ENCODE measurements at places on chromosomes 11 and 22.

- DNase-seq: no peak
Observed at GRCh38 chr11:29334776-29335130, 682.1 kb downstream of the KCNA4 start.

GRCh38 chr11:62921573-62922188, 518 bp upstream of the CHRM1 start:
- DNase-seq: no peak

DNA sequence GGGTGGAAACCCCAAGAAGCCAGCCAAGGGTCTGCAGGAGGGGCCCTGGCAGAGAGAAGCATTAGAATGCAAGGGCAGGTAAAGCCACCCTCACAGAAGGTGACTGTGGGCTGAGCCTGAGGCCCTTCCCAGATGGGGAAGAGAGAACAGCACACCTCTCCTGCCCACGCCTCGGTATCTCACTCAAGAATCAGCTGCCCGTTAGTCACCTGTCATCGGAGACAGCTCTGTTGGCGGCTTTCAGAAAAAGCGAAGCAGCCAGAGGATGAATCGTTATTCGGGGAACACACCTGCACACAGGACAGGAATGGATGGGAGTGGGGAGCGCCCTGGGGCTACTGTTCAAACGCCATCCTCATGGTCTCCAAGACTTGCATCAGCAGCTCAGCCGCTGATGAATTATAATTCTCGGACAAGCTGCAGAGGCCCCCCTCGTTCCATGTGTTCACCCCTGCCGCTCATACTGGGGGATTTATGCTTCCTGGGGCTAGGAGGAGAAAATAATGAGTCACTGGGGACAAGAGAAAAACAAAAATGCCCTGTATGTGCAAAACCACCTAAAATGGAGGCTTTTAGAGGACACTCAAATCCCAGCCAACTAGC, 21.6 kb upstream of the TMA7B start:
- no peak for DNase-seq

- DNase-seq: no peak
Observed at GRCh38 chr22:26287382-26288225, 118.3 kb downstream of the SEZ6L start.

GRCh38 chr11:38971141-38971540, 2373.1 kb upstream of the RAG2 start:
- DNase-seq: no peak

- DNase-seq: no peak
Observed at GRCh38 chr11:57638005-57638781, 11.5 kb downstream of the YPEL4 start.

DNA sequence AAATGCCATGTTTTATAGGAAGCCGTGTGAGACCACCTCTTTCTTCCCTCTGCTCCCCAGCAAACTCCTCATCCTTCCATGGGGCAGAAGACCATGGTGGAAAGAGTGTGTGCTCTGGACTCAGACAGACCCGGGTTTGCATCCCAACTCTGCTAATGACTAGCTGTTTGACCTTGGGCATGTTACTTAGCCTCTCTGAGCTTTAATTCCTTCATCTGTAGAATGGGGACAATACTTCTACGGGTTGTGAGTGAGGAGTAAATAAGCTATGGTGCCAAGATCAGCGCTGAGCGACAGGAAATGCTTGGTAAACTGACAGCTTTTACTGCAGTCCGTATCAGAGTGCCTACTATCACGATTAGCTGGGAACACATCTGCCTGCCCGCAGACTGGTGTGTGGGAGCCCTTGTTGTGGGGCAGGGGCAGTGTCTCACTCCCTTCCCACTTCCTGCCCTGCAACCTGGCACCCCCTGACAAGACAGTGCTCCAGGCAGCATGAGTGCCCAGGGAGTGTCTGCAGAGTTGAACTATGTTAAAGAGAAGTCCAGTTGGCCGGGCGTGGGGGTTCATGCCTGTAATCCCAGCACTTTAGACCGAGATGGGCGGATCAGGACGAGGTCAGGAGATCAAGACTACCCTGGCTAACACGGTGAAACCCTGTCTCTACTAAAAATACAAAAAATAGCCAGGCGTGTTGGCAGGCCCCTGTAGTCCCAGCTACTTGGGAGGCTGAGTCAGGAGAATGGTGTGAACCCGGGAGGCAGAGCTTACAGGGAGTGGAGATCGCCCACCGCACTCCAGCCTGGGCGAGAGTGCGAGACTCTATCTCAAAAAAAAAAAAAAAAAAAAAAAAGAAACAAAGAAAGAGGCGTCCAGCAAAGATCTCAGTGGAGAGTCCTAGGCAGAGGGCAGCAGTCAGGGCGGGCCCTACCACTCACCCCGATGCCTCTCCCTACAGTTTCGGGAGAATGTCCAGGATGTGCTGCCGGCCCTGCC, 2.2 kb downstream of the SEC14L2 start:
- DNase-seq: no peak

GRCh38 chr11:23212807-23213206, 352.5 kb upstream of the CCDC179 start:
- DNase-seq: no peak

DNA sequence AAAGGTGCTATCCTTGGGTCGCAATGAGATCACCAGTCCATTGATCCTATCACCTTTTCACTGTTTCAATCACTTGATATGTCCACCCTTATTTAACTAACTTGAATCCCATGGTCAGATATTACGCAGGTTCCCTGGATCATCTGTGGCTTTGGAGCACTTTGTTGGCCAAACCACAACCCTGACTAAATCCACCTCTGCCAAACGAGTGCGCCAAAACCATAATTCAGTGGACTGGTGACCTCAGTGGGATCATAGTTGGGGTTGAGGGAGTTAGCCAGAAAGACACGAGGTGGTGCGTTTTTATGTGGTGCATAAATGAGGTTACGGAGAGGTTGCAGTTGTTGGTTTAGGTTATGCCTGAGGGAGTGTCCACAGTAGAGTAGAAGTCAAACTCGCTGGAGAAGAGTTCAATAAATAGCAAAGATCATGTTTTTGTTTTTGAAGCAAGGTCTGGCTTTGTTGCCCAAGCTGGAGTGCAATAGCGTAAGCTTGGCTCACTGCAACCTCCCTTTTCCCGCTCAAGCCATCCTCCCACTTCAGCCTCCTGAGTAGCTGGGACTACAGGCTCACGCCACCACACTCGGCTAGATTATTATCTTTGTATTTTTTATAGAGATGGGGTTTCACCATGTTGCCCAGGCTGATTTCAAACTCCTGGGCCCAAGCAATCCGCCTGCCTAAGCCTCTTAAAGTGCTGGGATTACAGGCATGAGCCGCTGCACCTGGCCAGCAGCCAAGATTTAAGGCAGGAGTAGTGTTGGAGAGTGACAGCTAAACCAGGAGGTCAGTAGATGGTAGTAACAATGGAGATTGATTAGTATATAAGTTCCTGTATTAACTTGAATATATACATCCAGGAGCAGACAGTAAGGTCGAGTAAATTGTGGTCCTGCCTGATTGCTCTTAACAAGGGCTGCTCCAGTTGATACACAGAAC, 4.5 kb downstream of the FOXR1 start:
- DNase-seq: no peak

DNA sequence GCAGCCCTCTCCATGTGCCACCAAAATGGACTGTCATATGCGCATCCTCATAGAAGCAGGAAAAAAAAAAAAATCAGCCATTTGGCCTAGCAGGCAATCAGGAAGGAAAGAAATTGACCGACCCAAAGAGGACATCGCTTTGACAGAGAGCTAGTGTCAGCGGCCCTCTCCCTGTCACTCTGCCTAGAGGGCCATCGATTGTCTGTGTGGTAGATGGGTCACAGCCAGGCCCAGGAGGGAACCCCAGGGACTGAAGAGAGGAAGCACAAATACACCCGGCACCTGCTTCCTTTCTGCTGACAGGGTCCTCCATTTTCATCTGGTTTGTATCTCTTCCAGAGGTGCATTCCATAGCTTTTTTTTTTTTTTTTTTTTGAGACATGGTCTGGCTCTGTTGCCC, 21.8 kb downstream of the VPS37C start:
- no peak for DNase-seq

GRCh38 chr22:39522567-39523300, 2.4 kb downstream of the ATF4 start:
- DNase-seq: no peak

GRCh38 chr11:67612751-67613150, 6.0 kb downstream of the NDUFV1 start:
- no peak for DNase-seq

GRCh38 chr11:84590106-84590505, 1037.0 kb downstream of the DLG2 start:
- no peak for DNase-seq

- DNase-seq: no peak
Observed at GRCh38 chr22:23274146-23274526, 93.8 kb downstream of the BCR start.

GRCh38 chr11:132907651-132908413, 624.5 kb downstream of the OPCML start:
- no peak for DNase-seq

GRCh38 chr22:25386538-25386884, 167.1 kb downstream of the CRYBB2 start:
- no peak for DNase-seq

- no peak for DNase-seq
Observed at GRCh38 chr11:47257517-47258316, at the start of gene NR1H3. Gene NR1H3 (plus strand): TSS chr11:47257996. CDS start chr11:47259217, 1,221 bp downstream.

GRCh38 chr11:26905368-26905767, 88.5 kb upstream of the FIBIN start:
- no peak for DNase-seq

DNA sequence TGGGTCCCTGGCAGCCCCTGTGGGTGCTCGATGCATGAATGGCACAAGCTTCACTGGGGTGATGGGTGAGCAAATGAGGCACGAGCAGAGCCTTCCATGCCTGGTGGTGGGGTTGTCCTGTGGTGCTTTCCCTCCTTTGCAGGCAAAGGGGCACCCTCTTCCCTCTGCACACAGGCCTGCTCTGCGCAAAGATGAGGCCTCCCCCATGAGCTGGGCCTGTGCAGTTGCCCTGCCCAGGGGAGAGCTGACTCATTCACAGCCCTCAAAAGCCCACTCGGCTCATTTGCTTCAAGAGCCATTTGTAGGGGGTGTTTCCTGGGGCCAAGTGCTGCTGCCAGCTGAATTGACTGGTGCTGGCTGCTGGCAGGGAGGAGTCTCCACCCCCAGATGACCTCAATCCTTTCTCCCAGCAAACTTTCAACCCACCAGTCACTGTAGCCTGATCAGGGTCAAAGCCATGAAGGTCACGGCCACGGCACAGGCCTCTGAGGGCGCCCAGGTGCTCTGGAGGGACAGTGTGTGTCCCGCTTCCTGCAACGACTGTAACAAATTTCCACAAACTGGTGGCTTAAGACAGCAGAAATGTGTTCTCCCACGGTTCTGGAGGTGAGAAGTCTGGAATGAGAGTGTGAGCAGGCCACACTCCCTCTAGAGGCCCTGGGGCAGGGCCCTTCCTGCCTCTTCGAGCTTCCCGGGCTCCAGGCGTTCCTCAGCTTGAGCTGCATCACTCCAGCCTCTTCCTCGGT, 48.8 kb upstream of the ANO1 start:
- DNase-seq: no peak

DNA sequence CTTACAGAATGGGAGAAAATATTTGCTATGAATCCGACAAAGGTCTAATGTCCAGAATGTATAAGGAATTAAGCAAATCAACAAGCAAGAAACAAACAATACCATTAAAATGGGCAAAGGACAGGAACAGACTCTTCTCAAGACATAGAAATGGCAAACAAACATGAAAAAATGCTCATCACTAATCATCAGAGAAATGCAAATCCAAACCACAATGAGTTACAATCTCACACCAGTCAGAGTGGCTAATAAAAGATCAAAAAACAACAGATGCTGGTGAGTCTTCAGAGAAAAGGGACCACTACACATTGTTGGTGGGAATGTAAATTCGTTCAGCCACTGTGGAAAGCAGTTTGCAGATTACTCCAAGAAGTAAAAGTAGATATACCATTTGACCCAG, 382.0 kb upstream of the ANO3 start:
- no peak for DNase-seq

DNA sequence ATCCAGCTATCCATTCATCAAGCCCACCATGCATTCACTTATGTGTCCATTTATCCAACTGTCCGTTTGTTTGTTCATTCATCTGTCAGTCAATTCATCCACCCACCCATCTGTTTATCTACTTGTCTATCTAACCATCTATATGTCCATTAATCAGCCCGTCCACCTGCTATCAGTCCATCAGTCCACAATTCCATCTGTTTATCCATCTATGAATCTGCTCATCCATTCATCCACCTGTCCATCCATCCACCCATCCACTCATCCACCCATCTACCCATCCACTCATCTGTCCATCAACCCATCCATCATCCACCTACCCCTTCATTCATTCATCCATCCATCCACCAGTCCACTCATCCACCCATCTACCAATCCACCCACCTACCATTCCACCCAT, 970 bp upstream of the SPI1 start:
- no peak for DNase-seq

GRCh38 chr11:1118755-1119603, 38.8 kb upstream of the MUC5AC start:
- DNase-seq: no peak

DNA sequence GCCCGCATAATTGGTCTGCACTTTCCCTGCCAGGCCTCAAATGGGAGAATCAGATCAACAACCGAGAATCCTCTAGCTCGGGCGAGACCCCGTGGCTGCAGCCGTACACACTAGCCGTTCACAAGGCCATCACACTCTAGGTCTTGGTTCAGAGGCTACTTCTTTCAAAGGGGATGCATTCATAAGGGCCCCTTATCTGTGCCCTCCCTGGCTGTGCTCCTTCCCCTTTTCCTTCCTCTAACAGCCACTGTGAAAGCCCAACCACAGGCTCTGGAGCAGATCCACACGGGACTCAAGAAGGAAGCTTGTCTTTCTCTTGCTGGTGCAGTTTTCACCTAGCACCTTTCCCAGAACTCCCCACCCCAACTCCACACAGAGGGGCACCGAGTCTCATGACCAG, 24.5 kb downstream of the SMIM38 start:
- no peak for DNase-seq

- DNase-seq: no peak
Observed at GRCh38 chr22:46360097-46360496, 24.6 kb downstream of the TRMU start.

GRCh38 chr11:91790346-91791170, 434.1 kb upstream of the FAT3 start:
- DNase-seq: no peak
